Heart right ventricle (tissue), 16 donors: ENCODE measurements at places on chromosomes 1 and 21. TPM values are rescaled to one million over a fixed set of nuclear protein-coding genes. Genes with fewer than 3 reads are reported as not detected.

DNA sequence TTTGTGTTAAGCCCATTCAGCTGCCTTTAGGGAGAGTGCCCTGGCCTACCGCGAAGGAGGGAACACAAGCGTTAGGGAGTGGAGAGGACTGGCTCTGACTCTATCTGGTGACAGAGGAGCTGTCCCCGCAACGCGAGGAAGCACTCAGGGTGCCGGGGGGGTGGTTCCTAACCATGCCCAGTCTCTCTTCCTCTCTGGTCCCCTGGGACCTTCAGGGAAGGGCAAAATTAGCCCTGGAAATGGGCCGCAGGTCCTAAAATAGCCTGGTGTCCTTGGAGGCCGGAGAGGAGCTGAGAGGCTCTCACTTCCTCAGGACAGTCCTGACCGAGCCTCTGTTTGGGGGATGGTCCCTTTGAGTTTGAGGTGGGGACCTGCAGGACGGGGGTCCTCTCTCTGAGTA, 5.8 kb downstream of the SLC45A1 start:
- no peak overlapping the region for H3K4me3 ChIP-seq
- H3K4me1 ChIP-seq: peaks cover 4% of the 10 kb centered on the region
- H3K36me3 ChIP-seq: no peaks in the 10 kb centered on the region

- no peak for DNase-seq
- H3K4me1 ChIP-seq: peaks cover 71% of the 10 kb centered on the region
- H3K27ac ChIP-seq: peak overlapping the region; percentile 94
- H3K4me3 ChIP-seq: no peak overlapping the region
- H3K27me3 ChIP-seq: no peaks in the 10 kb centered on the region
Observed at GRCh38 chr1:109383087-109383779, 14.5 kb downstream of the SORT1 start.

DNA sequence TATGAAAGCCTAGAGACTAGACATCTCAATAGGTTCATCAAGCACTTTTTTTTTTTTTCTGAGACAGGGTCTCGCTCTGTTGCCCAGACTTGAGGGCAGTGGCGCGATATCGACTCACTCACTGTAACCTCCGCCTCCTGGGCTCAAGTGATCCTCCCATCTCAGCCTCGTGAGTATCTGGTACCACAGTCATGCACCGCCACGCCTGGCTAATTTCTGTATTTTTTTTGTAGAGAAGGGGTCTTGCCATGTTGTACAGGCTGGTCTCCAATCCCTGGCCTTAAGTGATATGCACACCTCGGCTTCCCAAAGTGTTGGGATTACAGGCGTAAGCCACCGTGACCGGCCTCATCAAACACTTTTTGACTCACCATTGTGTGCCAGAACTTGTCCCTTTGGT, 613 bp upstream of the GPATCH4 start:
- H3K4me1 ChIP-seq: peaks cover 15% of the 10 kb centered on the region
- H3K36me3 ChIP-seq: peaks cover 6% of the 10 kb centered on the region
- peak overlapping the region; percentile 82 for H3K27ac ChIP-seq
- H3K27me3 ChIP-seq: no peaks in the 10 kb centered on the region

- peaks cover 22% of the 10 kb centered on the region for H3K4me1 ChIP-seq
- no peak for DNase-seq
- no peak overlapping the region for H3K27ac ChIP-seq
- H3K4me3 ChIP-seq: no peak overlapping the region
Observed at GRCh38 chr1:205661429-205662134, 18.7 kb downstream of the SLC45A3 start.

- DNase-seq: no peak
- no peak overlapping the region for H3K4me3 ChIP-seq
- no peaks in the 10 kb centered on the region for H3K4me1 ChIP-seq
- no peaks in the 10 kb centered on the region for H3K36me3 ChIP-seq
- H3K27me3 ChIP-seq: no peaks in the 10 kb centered on the region
- H3K27ac ChIP-seq: no peak overlapping the region
Observed at GRCh38 chr1:206951318-206952100, 5.2 kb upstream of the PIGR start.

DNA sequence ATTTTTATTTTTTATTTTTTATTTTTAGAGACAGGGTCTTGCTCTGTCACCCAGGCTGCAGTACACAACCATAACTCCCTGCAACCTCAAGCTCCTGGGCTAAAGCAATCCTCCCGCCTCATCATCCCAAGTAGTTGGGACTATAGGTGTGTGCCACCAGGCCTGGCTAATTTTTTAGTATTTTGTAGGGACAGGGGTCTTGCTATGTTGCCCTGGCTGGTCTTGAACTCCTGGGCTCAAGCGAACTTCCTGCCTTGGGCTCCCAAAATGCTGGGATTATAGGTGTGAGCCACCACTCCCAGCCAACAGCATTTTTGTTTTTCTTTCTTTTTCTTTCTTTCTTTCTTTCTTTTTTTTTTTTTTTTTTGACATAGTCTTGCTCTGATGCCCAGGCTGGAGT, 14.1 kb downstream of the PLEKHM2 start:
- H3K36me3 ChIP-seq: peaks cover 20% of the 10 kb centered on the region
- no peak for DNase-seq
- no peak overlapping the region for H3K4me3 ChIP-seq
- no peaks in the 10 kb centered on the region for H3K27me3 ChIP-seq

GRCh38 chr1:82819234-82819633, 1018.5 kb downstream of the ADGRL2 start:
- H3K36me3 ChIP-seq: no peaks in the 10 kb centered on the region
- no peak overlapping the region for H3K27ac ChIP-seq
- no peaks in the 10 kb centered on the region for H3K4me1 ChIP-seq
- no peak overlapping the region for H3K4me3 ChIP-seq
- no peaks in the 10 kb centered on the region for H3K27me3 ChIP-seq
- no peak for DNase-seq

GRCh38 chr1:244655186-244655585, 2.3 kb downstream of the DESI2 start:
- H3K27me3 ChIP-seq: no peaks in the 10 kb centered on the region
- DNase-seq: no peak
- H3K4me3 ChIP-seq: peak overlapping the region; percentile 90

TP53BP2 gene
- 19.5 TPM for total RNA-seq

SRSF11 gene
- 55.5 TPM for total RNA-seq
